NCI-H1930 (cell line): ENCODE measurements at places on chromosomes 1 and 21.

GRCh38 chr21:44511219-44511937 lies 28.6 kb downstream of the KRTAP10-1 start:
- no peak for DNase-seq

GRCh38 chr1:214899908-214900460 lies 182.6 kb upstream of the KCNK2 start:
- DNase-seq, result no peak

GRCh38 chr1:21864730-21865129 lies 52.7 kb downstream of the LDLRAD2 start:
- DNase-seq, result no peak

GRCh38 chr21:31489726-31490125 lies 145.7 kb upstream of the TIAM1 start:
- DNase-seq, result no peak

- no peak for DNase-seq
Measured at GRCh38 chr1:189609167-189609566, 868.5 kb downstream of the BRINP3 start.
